T-helper 9 cell (primary cell): ENCODE measurements at places on chromosomes 4 and X.
A peak's percentile ranks its signal among the peaks of the same experiment; 100 is the strongest.

DNA sequence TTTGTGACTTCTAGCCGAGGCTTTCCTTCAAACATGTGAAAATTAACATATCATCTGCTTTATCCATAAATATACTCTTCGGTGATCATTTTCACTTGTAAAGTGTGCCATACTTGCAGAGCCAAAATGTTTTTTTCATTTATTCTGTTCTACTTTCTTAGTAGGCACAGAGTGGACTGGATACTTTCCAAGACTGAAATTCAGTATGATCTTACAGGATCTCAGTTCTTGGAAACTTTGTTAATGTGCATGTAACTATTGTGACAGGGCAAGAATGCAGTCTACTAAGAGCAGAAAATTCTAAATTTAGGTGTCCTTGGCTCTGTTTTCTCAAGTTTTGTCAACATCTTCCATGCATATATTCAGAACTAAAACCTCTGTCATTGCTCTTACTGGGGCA lies 284.9 kb downstream of the TEX13A start:
- DNase-seq = no peak

DNA sequence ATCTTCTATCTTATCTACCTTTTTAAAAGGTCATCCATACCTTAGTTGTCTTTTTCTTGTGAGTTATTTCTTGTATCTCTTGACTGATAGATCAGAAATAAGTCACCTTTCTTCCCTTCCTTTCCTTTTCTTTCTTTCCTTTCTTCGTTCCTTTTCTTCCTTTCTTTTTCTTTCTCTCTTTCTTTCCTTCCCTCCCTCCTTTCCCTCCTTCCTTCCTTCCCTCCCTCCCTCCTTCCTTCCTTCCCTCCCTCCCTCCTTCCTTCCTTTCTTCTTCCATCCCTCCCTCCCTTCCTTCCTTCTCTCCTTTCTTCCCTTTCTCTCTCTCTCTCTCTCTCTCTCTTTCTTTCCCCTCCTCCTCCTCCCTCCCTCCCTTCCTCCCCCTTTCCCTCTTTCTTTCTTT lies 93.5 kb downstream of the CEP135 start:
- no peak for DNase-seq

DNA sequence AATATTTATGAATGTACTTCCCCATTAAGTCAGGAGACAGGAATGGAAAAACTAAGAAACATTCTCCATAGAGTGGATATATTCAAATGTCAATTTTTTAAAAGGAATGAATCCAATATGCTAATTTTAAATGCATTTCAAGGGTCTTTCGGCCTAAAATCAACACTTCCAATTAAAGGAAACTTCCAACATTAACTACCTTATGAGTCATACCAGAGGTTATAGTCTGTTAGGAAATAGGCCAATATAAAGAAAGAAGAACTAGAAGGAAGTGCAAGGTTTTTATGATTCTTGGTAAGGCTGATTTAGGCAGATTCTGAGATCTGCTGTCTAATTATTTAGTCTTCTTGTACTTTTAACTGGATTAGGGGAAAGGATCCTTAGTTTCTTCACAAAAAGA lies 260.1 kb upstream of the EDNRA start:
- DNase-seq = no peak

DNA sequence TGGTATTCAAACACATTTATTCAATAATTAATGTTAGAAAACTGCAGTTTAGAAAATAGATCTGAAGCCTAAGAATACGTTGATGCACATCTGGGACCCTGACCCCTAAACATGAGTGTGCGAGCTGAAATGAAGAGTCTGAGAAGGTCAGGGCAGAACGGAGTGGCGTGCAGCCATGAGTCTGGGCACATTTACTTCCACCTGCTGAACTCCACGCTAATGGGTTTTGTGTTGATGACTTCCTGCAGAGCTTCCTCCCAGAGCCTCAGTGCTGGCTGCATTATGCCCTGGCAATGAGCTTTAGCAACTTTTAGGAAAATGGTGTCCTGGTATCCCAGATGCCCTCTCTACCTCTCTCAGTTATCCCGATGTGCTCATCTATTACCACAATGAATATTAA lies 53.1 kb downstream of the FAM114A1 start:
- DNase-seq = no peak

DNA sequence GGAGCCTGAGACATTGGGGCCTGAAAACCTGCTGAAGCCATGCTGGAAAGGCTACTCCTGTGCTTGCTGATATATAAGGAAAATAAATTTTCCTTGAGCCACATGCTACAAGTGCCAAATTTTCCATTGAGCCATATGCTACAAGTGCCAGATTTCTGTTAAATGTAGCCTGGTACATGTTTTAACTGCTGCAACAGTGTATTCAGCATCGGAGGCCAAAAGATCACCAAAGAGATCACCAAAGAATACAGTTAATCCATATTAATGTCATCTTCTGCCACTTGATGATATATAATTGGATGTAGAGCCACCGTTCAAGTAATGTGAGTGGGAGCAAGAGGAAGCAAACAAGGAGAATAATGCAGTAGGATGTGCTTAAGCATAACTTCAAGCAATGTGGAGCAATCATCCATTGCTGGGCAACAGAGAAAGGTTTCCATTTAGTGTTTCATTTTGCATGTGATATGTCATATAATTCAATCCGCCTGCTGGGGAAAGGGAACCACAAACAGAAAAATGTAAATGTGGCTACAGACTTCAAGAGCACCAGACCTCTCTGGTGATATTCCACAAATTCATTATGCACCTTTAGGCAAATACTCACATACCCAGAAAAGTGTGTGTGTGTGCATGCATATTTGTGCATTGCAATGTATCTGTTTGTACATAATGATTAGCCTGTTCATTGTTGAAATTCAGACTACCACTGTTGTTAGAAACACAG lies 295.9 kb downstream of the KCNIP4 start:
- DNase-seq = no peak

- no peak for DNase-seq
These were observed 193.1 kb downstream of the SLIT2 start for GRCh38 chr4:20444599-20445337.

GRCh38 chr4:101851672-101852071 lies 61.1 kb downstream of the BANK1 start:
- no peak for DNase-seq

DNA sequence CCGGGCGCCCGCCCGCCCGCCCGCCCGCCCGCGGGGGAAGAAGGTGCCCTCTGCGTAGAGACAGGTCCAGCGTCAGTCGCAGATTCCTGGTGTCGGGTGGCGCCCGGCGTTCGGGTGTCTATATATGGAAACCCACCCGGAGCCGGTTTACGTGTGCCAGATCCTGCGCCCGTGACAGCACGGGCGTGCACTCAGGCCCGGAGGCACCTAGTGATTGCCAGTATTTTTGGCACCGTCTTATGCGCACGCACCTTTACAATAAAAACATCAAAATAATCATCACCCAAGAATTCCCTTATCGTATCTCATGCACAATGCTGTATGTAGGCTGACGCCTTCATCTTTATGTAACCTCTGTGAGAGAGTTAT lies 519 bp downstream of the SLC25A4 start:
- DNase-seq = peak; percentile 12

- DNase-seq = no peak
These were observed 188.2 kb downstream of the GABRB1 start for GRCh38 chr4:47219586-47219985.

DNA sequence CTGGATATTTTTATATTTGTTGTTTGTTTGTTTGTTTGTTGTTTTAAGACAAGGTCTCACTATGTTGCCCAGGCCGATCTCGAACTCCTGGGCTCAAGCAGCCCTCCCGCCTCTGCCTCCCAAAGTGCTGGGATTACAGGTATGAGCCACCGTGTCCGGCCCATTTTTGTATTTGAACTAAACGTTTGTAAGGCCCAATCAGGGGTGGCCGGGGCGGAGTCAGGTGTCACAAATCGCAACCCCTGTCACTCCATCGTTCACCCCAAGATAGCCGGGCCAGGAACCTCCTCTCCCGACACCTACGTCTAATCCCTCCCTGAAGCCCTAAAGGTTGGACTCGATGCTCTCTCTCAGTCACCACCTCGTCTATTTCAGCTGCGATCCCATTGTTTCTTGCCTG lies 722 bp upstream of the EFHC2 start:
- DNase-seq = peak; percentile 57

- no peak for DNase-seq
These were observed 49.3 kb upstream of the ATOH1 start for GRCh38 chr4:93779228-93779627.

DNA sequence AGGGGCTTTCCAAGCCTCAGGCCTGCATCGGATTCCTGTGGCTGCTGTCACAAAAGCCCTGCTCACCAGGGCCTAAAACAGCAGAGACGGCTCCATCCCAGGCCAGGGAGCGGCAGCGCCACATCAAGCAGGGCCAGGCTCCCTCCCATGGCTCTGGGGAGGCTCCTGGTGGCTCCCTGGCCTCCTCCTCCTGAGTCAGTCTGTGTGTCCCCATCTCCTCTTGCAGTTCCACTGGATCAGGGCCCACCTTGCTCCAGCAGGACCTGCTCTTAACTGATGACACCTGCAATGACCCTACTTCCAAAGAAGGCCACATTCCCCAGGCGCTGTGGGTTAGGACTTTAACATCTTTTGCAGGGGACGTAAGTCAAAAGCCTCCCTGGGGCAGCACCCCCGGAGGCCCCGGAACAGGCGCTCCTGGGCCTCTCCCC lies 51.9 kb downstream of the CPZ start:
- no peak for DNase-seq

- DNase-seq = no peak
These were observed 63.0 kb upstream of the ENPP6 start for GRCh38 chr4:184280591-184281071.

DNA sequence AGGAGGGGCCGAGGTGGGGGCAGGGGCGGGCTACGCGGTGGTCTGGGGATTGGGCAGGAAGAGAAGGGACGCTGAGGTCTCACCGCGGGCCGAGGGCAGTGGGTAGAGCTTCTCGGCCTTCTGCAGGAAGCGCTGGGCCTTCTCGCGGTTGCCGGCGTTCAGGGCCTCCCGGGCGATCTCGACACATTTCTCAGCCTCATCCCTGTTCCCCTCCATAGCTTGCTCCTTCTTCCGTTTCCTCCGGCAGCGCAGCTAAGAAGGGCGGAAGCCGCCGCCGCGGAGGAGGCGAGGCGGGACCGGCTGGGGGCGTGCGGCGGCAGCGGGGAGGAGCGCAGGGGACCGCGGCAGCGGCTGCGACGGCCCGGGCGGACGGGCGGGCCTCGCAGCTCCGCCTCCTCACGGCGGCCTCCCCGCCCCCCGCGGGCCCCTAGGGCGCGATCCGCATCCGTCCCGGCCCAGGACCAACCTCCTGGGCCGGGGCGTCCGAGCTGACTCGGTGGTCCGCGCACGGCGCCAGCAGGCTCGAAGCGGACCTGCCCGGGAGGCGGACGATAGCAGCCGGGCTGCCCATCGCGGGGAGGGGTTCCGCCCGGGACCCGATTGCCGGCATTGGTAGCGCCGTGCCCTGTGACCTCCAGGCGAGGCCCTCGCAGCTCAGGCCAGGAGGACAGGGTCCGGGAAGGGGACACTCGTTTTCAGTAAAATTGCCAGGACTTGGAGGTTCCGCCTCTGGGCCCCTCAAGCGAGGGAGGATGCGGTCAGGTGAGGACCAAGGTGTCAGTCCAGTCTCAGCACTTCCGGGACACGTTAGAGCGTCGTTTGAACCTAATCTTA lies at the start of gene DNAJB14:
DNAJB14 (minus strand) TSS at position 263 of the 834 bp plus-strand sequence; CDS start at position 216, 47 bp downstream.
- DNase-seq = peak; percentile 74

DNA sequence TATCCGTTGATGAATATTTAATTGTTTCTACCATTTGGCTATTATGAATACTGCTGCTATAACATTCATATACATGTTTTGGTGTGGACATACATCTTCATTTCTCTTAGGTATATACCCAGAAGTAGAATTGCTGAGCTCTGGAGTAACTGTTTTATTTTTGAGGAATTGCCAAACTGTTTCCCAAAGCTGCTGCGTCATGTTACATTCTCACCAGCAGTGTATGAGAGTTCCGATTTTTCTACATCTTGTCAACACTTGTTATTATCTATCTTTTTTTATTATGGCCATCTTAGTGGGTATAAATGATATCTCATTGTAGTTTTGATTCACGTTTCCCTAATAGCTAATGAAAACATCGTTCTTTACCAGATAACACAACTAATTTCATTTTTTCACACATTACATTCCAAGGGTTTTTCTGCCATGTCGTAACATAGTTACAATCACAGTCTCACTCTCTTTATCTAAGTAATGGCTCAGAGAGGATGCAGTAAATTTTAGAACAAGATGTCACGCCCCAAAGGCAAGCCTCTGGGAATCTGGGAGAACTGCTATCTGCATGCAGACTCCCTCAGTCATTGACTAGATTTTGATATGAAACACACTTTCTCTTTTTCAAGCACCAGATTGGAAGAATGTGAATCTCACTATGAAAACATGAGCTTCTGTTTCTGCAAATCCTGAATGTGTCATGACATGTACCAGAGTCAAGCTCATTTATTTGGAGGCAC lies 10.3 kb downstream of the ARHGAP6 start:
- no peak for DNase-seq

GRCh38 chr4:1608821-1609500 lies 75.2 kb downstream of the FAM53A start:
- no peak for DNase-seq

- DNase-seq = no peak
These were observed 133.6 kb upstream of the VAMP7 start for GRCh38 chrX:155747520-155747919.

DNA sequence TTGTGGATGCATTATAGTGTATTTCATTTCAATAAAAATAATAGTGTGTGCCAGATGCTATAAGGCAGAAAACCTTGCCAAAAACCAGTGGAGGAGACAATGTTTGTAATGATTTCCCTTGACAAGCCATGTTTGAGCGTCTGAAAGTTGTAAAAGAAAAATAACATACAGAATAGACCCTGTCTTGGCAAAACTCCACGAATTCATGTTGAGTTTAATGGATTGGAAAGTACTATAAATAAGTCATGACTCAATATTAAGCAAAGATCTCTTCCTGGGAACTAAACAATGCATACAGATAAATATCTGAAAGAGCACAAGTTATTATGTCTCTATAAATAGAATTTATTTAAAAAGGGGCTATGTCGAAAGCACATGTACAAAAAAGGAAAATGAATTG lies 543.5 kb downstream of the GABRG1 start:
- no peak for DNase-seq

DNA sequence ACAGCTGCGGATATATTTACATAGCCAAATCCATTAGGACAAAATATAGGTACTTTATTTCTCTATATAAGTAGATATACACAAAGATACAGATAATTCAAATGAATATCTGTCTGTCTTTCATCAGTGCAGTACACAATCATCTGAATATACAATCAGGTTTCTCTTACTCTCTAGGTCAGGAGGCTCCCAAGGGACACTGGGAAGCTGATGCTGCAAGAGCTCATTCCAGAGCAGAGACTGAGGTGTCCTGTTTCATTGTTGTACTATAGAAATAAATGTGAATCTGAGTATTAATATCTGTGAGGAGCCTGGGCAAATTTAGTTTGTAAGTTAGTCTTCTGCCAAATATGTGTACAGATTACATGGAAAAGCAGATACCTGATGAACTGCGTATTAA lies 4.2 kb downstream of the TLL1 start:
- no peak for DNase-seq
